Activated CD4-positive, CD25-positive, alpha-beta regulatory T cell treated with anti-CD3 and anti-CD28 coated beads, Interleukin-2, amount 50 U/mL, for 72 hours (primary cell): ENCODE measurements at places on chromosomes 6 and 20.

DNA sequence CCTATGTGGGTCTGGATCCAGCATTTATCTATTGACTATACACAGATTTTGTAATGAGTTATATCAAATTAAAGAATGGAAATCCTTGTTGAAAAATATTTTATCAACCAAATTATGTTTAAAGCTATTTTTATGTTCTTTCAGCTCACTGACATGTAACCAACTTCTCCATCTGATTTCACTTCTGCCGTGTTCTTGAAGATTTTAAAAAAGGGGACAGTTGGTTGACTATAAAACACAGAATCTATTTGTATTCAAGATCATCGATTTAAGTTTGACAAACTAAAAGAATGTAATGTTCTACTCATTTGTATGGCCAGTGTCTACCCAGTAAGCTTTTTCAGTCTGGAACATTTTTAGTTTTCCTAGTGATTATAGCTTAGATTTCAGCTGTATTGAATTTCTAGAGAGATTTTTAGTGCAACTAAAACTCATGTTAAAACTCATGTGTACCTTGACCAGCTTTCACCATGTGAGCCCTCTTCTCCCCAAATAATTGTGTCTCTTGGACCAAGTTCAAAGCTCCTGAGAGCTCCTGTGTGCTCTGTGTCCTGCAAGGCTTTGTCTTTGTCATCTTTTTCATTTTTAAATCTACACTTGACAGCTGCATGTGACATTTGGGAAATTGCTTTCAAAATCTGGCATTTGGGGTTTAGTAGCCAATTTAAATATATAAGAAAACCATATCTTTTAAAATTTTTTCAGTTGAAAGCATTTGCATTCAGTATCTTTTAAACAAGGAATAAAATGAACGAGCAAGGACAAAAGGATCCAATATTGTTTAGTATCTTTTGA is 118.4 kb upstream of the TIAM2 start:
- DNase-seq, result no peak

DNA sequence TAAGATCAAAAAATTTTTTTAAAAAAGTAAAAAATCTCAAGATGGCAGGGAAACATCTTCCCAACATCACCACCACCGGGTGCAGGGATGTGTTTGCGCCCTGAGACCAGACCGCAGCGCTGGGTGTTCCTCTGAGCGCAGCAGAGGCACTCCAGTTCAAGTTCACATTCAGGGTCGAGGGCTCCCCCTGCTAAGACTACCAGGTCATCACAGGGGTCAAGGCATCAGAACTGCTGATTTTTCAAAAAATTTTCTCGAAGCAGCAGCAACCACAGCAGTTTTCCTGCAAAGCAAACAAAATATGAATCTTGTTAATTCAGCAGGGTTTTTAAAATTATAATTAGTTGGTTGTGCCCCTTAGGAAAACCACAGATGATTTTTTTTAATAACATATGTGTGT is 83.1 kb downstream of the MYLK4 start:
- DNase-seq, result no peak

GRCh38 chr6:149438855-149439254 is 38.8 kb downstream of the SUMO4 start:
- DNase-seq, result no peak

DNA sequence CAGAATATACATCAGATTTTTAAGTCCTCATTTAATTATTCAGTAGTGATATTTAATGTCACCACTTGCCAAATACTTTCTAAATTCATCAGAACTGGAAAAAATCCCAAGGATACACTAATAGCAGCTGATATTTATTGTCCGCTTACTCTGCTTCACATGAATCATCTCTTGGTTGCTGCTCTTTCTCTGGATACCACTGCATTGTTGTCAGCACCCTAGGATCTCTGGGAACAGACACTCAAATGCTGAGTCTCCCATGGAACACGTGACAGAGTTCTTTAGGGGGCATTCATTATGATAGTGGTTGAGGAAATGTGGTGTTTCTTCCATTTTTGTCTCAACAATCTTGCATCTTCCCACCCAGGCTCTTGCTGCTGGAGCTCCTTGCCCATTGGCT is 318.0 kb downstream of the RFPL4B start:
- DNase-seq, result no peak

DNA sequence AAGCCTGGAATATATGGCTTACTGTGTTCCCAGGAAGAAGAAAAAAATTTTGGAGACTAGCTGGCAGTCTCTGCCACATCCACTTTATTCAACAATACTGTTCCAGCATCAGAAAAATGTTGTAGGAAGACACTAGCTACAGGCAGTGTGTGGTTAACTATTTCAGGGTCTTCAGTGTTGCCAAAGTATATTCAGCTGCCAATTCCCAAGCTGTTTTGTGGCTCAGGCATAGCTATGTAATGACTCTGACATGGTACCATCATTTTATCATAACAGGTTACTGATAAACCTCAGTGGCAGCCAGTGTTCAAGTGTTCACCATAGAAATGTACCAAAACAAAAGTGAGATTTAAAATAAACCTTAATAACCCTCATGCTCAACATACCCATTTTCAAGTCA is 503.1 kb downstream of the ADGRB3 start:
- DNase-seq, result no peak

DNA sequence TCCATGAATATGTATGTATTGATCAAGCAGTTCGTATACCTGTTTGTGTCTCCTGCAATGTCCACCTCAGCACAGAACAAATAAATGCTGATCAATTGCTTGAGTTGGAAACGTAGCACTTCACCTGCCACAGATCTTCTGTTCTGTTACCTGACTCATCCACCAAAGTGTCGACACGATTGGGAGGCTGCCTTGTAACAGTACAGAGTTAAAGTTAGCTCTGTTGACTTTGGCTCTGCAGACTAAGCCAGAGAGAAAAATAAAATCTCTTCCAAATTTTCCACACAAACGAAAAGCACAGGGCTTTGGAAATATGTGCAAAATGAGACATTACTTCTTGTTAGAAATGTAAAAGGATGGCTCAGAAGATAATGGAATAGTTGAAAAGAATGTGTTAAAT is 245.4 kb downstream of the NRN1 start:
- no peak for DNase-seq

GRCh38 chr6:5337573-5337972 is 76.3 kb downstream of the FARS2 start:
- DNase-seq, result no peak

DNA sequence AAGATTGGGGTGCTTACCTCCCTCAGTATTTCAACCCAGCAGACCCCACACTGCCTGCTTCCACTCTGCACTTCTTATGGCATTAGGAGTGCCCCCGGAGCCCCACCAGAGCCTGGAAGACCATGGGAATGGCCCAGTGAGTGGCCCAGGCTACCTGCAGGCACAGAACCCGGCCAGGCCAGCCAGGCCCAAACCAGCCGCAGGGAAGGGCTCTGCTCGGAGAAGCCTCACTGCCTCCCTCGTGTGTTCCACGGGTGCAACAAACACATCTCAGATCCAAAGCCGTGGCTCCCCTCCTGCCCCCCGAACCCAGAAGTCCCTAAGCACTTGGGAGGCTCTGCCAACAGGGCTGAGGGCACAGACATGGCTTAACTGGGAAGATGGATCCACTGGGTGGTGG is 283.9 kb downstream of the CDH4 start:
- DNase-seq, result no peak

GRCh38 chr6:18931086-18931485 is 543.9 kb downstream of the RNF144B start:
- no peak for DNase-seq

DNA sequence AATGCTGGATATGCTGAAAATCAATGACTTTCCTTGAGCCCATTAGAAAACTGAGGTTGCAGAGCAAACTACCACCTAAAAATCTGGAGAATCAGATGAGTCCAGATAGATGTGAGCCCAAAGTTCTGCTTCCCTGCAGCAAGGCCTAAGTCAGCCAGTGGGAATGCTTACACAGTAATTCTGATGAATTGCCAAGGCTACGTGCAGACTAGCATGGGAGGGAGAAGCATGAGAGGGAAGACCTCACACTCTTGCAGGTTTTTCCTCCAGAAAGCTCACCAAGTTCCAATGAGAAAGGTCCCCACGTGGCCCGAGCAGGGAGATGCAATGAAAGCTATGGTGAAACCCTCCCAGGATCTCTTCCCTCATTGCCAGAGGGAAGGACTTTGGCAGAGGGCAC is 104.8 kb upstream of the SIRPA start:
- no peak for DNase-seq

DNA sequence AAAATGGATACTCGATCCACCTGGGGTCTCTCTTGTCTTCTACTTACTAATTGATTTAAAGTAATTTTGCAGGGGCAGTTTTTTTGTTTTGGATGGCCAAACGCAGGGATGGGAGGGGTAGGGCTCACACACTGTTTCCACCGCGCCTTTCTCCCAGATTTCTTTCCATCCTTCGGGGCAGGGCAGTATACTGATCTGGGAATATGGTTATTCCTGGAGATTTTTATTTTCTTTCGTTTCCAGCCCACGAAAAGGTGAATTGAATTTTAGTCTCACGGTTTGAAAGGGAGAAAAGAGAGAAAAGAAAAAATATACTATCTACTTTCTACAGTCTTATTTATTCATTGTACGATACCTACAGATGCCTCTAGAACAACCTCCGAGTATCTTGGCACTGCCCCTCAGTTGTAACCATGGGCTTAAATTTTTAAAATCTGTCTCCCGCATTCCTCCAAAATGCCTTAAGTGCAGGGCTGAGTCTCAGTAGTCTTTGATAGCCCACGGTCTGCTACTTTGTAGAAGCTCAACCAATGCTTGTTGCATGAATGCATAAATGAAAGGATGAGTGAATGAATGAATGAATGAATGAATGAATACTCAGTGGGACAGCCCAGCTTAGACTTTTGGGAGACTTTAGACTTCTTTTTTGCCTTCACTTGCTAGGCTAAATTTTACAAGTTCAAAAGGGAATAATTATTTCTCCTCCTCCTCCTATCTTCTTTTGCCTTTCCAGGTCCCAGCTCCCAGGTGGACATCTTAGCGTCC is 18.1 kb upstream of the TRIM27 start:
- DNase-seq, result no peak

GRCh38 chr6:143485967-143486366 is 25.6 kb downstream of the FUCA2 start:
- DNase-seq, result no peak

DNA sequence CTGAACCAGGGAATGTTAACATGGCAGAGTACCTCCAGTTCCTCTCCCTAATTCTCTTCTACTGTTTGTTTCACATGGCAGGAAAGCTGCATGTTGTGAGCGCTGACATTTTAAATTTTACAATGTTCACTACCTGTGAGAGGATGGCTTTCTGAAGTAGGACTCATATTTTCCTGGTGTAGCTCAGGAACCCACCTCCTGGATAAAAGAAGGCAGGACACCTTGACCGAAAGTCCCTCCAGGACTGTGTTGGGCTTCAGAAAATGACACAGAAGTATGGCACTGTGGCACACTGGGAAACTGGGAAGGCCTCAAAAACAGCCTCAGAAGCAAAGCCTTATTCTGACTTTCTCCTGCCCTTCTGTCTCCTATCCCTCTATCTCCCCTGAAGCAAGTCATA is 33.3 kb downstream of the PTPRK start:
- no peak for DNase-seq

- no peak for DNase-seq
Measured at GRCh38 chr6:137767911-137768690, 99.0 kb upstream of the TNFAIP3 start.

DNA sequence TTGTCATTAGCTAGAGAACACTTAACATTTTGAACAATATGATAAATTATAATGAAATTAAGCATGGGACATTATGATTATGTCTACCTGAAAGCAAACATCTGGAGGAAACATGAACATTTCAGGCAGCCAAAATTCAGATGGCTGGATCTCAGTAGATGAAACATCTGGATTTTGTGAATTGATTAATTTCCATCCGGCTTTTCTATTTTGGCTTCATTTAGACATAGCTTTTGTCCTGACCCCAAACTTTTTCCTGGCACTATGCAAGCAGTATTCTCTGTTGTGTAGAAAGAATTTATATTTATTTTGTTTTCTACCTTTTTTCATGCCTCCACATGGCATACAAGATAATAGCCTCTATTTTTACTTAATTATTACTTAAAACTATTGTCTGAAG is 186.3 kb downstream of the OGFRL1 start:
- no peak for DNase-seq

- DNase-seq, result no peak
Measured at GRCh38 chr6:8420031-8420588, 15.2 kb downstream of the SLC35B3 start.
